ENCODE measurements at places on chromosomes 5 and 9.

GRCh38 chr9:20988061-20988460 is 43.4 kb downstream of the HACD4 start:
- no peak for DNase-seq

DNA sequence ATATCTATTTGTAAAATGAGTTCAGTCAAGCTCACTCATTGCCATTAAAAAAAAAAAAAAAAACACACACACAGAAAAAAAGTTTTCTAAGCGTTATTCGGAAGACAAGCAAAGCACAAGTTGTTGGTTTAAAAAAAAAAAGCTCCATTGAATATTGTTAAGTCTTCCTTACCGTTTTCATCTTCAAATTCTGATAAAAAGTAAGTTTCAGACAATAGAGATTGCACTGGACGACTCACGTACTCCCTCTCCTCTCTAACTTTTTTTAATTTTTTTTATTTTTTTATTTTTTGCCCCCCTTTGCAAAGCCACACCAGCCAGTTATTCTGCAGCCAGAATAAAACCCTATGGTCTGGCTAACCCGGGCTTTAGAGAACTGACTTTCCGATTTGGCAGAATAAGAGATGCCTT is 544 bp downstream of the ADAMTS6 start:
- no peak for DNase-seq

DNA sequence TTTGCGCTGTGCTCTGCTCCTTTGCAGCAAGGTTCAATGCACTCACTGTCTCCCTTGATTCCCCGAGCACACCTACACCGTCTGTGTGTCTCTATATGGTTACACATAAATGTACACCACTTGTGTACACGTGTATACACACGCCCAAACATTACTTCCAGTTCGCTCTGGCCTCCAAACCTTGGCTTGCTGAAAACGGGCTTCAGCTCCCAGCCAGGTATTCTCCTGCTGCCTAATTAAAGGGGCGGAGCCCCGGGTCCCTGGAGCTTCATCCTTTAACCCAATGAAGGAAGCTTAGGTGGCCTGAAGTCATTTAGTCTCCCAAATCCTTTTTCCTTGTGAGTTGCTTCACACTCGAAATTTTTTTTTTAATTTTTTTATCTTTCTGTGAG is 4.6 kb downstream of the ISL1 start:
- DNase-seq = no peak

- no peak for DNase-seq
Observed at GRCh38 chr5:1010641-1011046, 2.0 kb downstream of the NKD2 start.

GRCh38 chr9:77968506-77968905 is 63.1 kb downstream of the GNAQ start:
- no peak for DNase-seq

- DNase-seq = no peak
Observed at GRCh38 chr9:107067739-107068416, 204.9 kb downstream of the ZNF462 start.

GRCh38 chr5:168552146-168552545 is 23.0 kb downstream of the FBLL1 start:
- DNase-seq = no peak

DNA sequence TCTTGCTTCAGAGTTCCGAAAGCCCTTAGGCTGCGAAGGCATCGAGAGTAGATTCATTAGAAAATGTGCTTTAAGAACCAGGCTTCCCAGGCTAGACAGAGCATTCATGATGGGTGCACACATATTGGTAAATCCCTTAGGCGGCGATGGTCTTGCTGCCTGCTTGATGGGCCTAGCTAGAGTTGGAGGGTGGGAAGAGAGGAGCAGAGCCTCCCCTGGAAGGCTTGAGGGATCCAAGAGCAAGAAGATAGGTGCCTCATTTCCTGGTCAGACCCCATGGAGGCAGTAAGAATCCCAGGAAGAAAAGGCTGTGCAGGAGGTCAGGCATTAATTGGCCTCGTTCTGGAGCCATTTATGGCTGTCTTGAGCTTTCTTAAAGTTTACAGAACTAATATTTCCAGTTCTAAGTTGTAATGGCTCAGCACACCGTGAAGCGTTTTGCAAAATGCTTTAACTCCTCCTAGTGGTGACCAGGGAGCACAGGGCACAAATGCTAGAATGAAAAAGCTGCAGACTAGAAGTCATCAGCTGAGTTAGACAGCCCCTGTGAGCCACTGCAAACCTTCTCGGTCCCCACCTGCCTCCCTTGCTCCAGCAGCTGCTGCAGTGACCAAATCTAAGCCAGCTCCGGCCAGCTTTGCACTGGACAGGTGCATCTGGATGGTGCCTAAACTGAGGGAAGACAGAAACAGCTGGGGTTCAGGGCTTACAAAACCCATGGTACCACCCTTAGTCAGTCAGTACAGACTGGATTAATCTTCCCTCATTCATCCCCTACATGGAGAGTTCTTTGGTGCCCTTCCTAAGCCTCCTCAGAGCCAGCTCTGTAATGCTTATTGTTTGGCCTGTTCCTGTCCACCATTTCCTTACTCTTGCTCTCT is 14.7 kb downstream of the SLC45A2 start:
- peak; percentile 17 for DNase-seq

GRCh38 chr5:150266871-150267291 is 22.7 kb downstream of the CAMK2A start:
- no peak for DNase-seq

GRCh38 chr9:136722093-136722968 is 10.0 kb downstream of the DIPK1B start:
- DNase-seq = no peak

- DNase-seq = no peak
Observed at GRCh38 chr5:73960426-73960825, 334.4 kb downstream of the ARHGEF28 start.

DNA sequence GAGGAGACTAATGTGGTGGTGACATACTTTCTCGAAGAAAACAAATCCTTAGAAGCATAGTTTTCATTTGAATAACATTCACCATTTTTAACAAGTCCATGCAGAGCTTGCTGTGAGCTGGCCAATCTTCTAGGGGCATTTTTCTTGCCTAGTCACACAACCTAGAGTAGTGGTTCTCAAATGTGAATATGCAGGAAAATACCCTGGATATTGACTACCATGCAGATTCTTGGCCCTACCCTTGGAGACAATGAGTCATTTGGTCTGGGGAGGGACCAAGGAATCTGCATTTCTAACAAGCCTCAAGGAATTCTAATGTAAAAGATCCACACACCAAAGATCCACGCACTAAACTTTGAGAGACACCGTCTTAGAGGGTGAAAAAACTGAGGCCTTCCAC is 23.5 kb downstream of the GDNF start:
- no peak for DNase-seq

- DNase-seq = no peak
Observed at GRCh38 chr5:163436515-163436914, 880 bp upstream of the CCNG1 start.

- no peak for DNase-seq
Observed at GRCh38 chr5:145347026-145347616, 488.0 kb downstream of the PRELID2 start.

GRCh38 chr9:38417003-38417945 is 7.0 kb downstream of the IGFBPL1 start:
- DNase-seq = peak; percentile 28

DNA sequence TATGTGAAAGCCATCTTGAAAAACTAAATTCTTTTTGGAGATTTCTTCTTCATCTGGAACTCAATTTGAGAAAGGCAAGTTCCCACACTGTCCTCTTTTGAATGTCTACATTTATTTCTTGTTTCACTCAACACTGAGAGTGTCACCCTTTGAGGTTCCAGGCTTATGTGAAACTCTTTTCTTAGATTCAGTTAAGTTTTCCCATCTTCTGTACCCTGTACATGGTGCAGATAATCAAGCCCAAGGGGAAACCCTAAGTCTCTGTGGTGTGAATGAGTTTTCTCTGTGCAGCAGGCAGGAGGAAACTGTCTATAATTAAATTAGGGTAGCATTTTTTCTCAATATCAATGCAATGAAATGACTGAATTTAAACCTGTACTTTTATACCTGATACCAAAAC is 72.3 kb upstream of the PRLR start:
- no peak for DNase-seq

DNA sequence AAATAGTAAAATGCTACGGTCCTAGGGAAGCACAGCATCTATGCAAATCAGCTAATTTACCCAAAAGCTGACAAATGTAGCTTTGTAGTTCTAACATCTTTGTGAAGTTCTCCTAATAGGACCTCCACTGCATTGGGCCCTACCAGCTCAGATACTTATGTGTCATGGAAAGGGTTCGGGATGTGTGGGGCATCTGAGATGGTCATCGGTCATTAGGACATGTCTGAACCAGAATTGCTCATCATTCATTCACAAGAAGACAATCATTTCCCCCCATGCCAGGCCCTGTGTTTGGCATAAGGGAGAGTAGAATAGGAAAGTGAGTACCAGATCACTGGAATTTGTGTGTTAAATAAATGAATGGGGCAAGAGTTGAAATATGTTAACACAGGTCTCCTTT is 35.7 kb downstream of the PWWP2A start:
- DNase-seq = no peak

DNA sequence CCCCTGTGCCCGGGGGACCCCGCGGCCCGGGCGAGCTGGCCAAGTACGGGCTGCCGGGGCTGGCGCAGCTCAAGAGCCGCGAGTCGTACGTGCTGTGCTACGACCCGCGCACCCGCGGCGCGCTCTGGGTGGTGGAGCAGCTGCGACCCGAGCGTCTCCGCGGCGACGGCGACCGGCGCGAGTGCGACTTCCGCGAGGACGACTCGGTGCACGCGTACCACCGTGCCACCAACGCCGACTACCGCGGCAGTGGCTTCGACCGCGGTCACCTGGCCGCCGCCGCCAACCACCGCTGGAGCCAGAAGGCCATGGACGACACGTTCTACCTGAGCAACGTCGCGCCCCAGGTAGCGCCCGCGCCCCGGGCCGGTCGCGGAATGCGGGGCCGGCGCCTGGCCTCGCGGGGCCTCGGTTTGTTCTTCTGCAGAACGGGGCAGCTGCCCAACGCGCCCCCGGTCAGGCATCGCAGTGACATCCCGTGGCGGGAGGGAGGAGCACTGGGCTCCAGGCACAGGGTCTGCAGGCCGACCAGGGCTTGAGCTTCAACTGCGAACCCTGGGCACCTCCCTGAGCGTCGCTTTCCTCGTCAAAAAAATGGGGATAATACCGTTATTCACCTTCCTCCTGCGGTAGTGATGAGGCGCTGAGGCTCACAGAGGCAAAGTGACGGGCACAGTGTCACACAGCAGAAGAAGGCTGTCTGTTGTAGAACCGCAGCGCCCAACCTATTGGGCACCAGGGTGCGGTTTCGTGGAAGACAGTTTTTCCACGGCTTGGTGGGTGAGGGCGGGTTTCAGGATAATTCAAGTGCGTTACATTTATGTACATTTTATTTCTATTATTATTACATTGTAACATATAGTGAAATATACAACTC is 777 bp downstream of the ENDOG start:
- peak; percentile 42 for DNase-seq

GRCh38 chr5:172616730-172617129 is 24.3 kb upstream of the NEURL1B start:
- DNase-seq = no peak

DNA sequence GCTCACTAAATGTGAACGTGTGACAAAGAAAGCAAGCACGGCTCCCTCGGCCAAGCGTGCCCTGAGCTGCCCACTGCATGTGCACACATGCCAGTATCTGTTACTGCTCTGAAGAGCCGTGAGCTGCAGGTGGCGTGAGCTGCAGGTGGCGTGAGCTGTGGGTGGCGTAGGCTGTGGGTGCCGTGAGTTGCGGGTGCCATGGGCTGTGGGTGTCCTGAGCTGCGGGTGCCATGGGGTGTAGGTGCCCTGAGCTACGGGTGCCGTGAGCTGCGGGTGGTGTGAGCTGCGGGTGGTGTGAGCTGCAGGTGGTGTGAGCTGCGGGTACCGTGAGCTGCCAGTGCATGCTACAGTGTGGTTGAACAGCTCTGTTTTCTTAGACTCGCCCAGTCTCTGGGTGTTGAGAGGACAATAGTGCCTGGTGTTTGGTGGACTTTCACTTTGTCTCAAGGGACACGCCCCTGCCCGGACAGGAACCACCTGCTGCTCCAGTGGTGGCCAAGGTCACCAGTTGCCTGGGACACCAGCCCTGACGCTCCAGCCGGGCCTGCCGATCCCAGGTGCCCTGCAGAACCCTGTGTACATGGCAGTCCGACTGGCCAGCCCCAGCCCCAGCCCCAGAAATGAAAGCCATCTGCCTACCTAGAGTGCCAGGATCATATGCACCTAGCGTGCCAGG is 6.7 kb downstream of the CCDC187 start:
- no peak for DNase-seq

GRCh38 chr9:136886610-136887597 is 588 bp downstream of the TRAF2 start:
- peak; percentile 85 for DNase-seq

DNA sequence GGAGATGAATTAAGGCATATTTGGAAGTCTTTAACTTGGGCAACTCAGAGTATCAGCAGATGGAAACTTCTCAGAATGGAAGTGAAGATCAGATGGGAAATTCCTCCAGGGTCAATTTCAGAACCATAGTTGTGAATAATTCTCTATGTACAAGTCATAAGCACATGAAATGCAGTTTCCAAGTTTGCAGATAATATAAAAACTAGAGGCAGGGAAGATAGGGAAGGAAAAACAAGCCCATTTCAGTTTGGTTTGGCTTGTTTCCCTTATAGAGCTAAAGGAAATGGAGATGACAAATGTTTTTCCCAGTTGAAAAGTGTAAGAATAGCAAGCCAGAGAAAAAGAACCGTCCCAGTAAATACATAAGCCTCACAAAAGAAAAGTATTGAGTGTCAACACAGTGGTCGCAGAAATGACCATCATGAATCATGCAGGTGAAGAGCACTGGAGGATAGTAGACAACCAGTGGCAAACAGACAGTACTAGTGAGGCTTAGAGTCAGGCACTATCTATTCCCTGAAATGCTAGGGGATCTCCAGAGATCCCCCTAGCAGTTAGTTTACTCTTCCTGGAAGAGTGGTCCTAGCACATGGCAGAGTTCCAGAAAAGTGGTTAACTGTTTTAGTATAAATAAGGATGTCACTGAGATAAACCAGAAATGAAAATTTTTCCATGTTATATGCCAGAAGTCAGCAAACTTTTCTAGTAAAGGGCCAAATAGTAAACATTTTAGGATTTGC is 245.9 kb downstream of the SAXO1 start:
- DNase-seq = no peak

GRCh38 chr9:70601000-70601951 is 186.8 kb upstream of the KLF9 start:
- no peak for DNase-seq

- no peak for DNase-seq
Observed at GRCh38 chr9:38671748-38672147, 48.2 kb downstream of the FAM240B start.

DNA sequence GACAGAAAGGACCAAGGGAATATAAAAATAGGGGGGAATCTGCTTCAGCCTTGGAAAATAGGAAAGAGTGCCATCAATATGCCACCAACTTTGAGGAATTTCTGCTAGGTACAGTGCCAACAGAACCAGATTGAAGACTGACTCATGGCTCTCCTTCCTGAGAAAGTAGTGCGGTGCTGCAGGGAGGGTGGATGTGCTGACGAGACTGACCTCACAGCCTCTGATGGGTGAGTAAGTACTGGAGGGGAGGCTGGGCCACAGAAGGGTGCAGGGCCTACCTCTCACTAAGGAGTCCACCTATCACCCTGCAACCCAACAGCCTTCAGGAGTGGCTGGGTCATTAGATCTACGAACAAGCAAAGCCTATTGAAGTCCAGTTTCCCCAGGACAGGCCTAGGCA is 187.6 kb downstream of the GABBR2 start:
- no peak for DNase-seq
